NCI-H146 (cell line): ENCODE measurements at places on chromosomes 4 and X.
A peak's percentile ranks its signal among the peaks of the same experiment; 100 is the strongest.

DNA sequence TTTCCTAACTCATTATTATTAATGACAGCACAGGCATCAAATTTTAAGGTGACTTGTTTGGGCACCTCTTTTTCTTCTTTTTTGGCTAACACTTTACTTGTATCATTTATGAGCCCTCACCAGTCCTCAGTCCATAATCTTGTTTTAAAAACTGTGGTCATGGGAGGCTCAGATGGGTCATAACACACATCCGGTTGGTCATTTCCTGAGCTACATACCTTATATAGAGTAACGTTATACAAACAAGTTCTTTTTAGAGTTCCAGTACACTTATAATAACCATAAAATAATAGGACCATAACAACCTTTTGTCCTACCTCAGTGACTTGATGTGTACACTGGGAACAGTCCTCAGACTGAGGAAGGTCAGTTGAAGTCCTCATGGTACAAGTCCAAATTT lies 21.1 kb upstream of the PLS3 start:
- no peak for DNase-seq

DNA sequence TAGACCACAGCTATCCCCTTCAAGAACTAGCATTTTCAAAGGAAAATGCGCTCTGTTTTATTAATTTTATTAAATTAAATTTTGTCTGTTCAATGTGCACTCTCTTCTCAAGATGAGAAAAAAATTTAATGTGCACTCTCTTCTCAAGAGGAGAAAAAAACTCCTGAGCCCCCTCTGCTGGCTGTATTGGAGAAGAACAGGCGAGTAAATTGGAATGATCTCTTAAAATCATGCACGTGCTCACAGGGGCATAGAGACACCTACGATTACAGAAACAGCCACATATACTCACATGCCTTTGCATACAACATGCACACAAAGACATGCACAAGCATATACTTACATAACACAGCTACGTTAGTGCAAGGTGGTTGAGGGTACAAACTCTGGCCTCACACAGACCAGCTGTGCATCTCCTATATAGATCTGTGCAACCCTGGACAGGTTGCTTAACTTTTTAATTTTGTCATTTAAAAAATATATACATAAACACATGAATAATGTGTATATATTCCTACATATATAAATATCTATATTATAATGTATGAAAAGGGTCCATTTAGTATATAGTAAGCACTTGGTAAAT lies 176.2 kb upstream of the CXorf66 start:
- peak; percentile 1 for DNase-seq

- no peak for DNase-seq
These were observed 229.2 kb downstream of the SLC39A8 start for GRCh38 chr4:102116121-102116520.

GRCh38 chr4:120085705-120086104 lies 19.1 kb upstream of the MAD2L1 start:
- DNase-seq = no peak
